COR-L47 (cell line): ENCODE measurements at places on chromosomes 13 and 19.

DNA sequence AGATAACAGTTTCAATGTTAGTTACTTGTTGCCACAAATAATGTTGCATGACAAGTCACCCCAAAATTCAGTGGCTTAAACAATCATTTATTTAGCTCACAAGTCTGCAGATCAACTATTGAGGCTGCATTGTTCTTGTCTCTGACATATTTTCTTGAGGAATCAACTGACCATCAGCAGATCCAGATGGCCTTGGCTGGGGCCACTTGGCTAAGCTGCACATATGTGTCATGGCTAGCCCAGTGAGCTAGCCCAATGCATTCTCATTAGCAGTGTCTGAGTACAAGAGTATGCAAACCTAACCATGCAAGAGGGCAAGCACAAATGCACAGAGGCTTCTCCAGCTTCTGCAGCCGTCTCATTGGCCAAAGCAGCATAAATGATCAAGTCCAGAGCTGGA lies 180.4 kb downstream of the DNAJC15 start:
- no peak for DNase-seq

DNA sequence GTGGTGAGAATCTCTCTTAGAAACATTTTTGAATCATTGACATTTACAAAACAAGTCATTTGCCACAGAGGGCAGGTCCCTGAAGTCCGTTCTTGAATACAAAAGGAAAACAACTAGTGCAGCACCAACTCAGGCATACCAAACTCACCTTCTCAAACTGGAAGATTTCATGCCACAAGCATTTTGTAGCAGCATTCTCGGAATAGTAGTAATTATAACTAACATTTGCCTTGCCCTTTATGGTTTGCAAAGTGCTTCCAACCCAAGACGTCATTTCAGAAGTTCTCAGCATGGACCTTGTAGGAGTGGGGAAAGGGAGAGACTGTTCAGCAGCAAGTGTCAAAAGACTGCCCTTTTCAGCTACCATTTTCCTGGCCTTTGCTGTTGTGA lies 344.6 kb downstream of the RFC3 start:
- no peak for DNase-seq

DNA sequence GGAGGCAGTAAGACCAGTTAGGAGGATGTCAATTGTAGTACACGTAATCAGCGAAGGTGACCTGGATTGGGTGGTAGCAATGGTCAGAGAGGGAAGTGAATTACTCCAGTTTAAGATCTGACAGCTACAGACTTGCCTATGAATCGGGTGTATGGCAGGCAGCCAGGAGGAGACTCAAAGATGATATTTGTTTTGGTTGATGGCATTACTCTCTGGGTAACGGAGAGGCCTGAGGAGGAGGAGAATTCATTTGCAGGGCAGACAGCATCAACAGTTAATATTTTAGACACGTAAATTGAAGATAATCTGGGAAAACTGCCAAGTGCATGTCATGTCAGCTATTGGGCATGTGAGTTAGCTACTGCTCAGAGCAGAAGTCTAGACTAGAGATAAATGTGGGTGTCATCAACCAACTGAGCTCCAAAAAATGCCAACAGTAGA lies 109.2 kb downstream of the SGCG start:
- DNase-seq, result peak; percentile 82

GRCh38 chr13:50334115-50334778 lies 319.0 kb downstream of the KCNRG start:
- DNase-seq, result no peak

GRCh38 chr19:7535047-7535997 lies at the start of gene PNPLA6:
PNPLA6 (plus strand) TSS chr19:7535717; CDS start chr19:7535789, 72 bp downstream.
- peak; percentile 81 for DNase-seq

GRCh38 chr19:34230820-34231219 lies 23.5 kb upstream of the GARRE1 start:
- no peak for DNase-seq

DNA sequence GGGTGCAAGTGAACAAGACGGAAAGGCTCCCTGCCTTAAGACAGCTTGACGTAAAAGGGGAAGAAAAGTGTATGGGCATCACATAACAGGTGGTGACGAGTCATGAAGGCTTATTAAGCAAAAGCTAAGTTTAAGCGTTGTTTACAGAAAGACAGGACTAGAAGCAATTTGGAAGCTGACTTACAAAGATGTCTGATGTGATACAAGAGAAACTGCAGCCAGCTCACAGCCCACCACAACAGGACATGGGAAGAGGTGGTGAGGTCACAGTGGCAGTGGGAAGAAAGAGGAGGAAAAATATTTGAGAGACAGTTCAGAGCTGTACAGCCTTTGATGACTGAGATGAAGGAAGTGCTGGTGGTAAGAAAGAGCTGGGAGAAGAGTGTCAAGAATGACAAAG lies 181.6 kb downstream of the KLF12 start:
- DNase-seq, result no peak

GRCh38 chr19:51627491-51628138 lies 2.6 kb downstream of the SIGLEC5 start:
- no peak for DNase-seq

GRCh38 chr13:111280681-111281585 lies 39.5 kb upstream of the TEX29 start:
- DNase-seq, result no peak

DNA sequence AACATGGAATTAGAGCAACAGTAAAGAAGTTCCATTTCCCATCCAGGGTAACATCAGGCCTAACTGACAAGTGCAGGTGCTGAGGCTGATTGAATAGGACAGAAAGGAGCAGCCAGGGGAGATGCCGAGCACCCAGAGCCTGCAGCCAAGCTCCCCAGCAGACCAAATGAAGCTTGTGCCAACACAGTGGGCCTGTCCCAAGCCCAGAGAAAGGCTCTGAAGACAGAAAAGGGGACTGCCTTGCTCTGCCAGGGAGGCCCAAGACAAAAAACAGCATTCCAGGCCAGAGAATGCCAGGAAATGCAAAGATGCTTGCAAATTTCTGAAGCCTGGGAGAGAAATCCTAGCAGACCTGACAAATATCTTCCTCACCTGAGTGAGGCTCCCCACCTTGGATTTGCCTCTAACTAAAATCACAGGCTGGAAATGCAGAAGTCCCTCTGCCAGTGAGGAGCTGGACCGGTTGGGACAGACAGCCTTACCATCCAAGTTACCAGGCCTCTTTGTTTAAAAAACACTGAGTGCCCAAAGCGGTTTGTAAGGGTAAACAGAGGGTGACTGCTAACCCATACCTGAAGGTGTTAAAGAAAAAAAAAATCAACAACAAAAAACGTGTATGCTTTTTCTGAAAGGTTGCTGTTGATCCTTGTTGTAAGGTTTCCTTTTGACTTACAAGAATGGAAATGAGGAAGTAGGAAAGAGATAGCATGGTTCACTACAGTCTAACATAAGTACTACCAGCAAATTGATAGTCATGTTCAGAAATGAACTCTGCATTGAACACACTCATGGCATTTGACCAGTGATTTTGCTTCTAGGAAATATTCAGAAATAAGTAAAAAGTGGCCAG lies 11.8 kb upstream of the HMGB1 start:
- no peak for DNase-seq

DNA sequence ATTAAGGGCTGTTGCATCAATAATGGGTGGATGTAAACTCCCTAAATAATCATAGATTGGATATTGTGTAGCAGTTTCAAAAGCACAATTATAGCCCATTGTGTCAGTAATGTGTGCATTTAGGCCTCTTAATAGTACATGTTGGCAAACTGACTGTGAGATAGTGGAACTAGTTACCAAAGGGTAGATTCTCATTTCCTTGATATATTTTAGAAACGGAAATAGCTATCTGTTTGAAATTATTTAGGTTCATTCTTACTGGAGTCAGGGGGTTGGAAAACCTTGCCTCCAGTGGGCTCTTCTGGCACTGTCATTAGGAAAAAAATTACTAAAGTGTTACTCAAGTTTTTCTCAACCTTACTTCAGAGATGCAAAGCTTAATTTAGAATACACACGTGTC lies 1074.9 kb downstream of the PCDH17 start:
- no peak for DNase-seq

DNA sequence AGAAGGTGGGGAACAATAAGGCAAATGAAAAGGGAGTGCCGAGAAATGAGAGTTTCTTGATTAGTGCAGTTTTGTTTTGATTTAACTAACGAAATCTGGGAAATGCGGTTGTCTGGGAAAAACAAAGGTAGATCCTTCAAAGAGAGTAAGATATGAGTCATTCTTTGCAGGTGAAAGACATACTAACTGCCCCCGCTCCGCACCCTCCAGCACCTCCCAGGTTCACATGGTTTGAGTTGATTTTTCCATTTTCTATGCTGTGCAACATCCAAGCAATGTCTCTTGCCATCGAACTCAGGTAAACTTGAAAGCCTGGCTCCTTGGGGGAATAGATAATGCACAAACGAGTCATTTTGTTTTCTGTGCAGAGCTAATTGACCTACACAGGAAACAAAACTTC lies 84.1 kb upstream of the KLF12 start:
- no peak for DNase-seq

GRCh38 chr13:113954046-113954835 lies 19.6 kb downstream of the C13orf46 start:
- DNase-seq, result peak; percentile 24

DNA sequence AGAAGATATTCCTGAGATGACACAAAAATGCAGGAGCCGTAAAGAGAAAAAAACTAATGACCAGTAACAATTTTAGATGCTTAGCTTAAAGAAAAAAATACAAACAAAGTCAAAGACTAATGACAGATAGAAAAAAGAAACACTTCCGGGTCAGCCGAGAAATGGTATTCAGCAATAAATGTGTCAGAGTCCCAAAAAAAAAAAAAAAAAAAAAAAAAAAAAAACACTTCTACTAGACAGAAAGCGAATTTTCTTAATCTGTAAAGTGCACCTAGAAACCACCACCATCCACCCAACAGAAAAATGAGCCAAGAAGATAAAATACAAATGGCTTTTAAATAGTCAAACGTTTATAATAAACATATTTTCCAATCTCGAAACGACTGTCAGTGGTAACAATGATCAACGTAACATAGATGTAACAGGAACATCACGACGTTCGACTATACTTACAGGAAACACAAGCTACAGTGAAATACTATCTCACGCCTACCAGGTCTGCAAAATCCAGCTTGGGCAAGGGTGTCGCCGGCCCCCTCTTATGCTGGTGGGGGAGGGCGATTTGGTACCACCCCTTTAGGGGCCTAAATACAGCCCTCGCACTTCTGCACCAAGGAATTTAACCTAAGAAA lies 10.6 kb downstream of the ABHD17A start:
- no peak for DNase-seq

GRCh38 chr19:29079356-29080032 lies 133.5 kb downstream of the UQCRFS1 start:
- DNase-seq, result no peak

GRCh38 chr13:80481588-80481987 lies 140.7 kb upstream of the SPRY2 start:
- DNase-seq, result no peak

DNA sequence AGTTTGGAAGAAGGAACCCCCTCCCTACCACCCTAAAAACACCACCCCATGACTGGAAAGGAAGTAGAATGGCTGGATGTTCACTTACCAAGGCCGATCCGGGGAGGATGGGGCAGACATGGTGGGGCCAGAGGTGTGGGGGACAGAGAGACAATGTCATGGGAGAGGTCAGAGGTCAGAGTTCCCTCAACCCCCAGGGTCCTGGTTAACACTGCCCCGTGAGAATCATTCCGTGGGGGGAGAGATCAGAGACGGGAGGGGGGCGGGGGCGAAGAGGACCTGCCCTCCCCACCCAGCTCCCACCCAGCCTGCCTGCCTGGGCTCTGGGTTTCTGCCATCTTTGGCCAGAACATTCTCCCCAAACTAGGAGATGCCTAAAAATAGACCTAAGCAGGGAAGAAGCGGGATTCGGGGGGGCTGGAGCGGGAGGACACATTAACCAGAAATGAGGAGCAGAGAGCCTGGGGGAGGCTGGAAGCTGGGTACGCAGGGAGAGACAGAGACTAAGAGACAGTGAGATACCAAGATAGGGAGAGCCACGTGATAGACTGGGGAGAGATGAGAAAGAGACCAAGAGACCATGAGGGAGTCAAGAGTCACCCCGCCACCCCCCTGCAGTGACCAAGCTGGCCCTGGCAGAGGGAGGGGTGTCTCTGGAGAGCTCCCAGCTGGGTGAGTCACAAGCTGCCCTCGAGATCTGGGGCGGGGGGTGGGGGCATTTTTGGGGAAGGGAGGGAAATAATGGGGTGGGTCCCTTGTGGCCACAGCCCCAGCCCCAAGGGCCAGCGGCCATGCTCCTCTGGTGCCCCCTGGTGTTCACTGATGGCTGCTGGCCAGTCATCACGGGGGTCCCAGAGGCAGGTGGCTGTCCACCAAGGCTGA lies 6.1 kb upstream of the KANK2 start:
- peak; percentile 36 for DNase-seq

GRCh38 chr19:18906605-18907519 lies 10.9 kb upstream of the CERS1 start:
- DNase-seq, result no peak

DNA sequence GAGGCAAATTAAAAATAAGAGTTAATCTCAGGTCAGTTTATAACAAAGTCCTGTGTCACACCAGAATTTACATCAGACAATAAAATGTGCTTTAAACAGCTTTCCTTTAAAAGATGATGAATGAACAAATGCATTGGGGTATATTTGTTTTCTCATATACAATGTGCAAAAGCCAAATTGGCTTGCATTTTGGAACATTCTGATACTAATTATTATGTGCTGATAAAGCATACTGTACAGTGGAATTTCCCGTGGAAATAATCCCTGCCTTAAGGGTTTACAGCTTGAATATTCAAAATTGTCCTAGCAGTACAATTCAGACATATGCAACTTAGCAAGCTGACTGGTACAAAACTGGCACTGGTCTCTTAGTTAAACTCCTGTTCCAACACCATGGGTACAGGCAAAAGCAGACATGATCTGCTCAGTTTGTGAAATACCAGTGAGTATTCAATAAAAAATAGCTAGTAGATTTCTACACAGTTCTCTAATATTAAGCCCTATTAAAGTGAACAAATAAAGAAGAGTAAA lies 373.4 kb downstream of the SLITRK1 start:
- DNase-seq, result no peak

- DNase-seq, result no peak
Observed at GRCh38 chr19:47232422-47233211, 1.6 kb upstream of the BBC3 start.

DNA sequence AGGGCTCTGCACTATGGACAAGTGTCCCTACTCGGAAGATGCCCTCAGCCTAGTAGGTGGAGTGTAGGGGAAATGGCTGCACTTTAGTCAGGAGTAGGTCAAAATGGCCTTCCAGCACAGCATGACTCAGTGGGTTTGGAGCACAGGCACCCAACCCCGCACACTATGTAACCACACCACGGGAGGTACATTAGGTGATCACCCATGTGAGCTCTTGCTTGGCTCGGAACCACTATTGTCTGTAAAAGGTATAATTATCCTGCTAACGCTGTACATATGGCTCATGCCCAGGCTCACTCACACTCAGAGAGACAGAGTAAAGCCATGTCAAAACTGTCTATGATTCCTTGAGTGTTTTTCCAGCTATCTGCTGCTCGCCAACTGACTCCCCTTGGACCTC lies 156.9 kb upstream of the DACH1 start:
- DNase-seq, result no peak
